ENCODE measurements at places on chromosomes 3 and 15. TPM values are rescaled to one million over a fixed set of nuclear protein-coding genes. Genes with fewer than 3 reads are reported as not detected.

Gene CFAP100
- polyA plus RNA-seq, result not detected

DNA sequence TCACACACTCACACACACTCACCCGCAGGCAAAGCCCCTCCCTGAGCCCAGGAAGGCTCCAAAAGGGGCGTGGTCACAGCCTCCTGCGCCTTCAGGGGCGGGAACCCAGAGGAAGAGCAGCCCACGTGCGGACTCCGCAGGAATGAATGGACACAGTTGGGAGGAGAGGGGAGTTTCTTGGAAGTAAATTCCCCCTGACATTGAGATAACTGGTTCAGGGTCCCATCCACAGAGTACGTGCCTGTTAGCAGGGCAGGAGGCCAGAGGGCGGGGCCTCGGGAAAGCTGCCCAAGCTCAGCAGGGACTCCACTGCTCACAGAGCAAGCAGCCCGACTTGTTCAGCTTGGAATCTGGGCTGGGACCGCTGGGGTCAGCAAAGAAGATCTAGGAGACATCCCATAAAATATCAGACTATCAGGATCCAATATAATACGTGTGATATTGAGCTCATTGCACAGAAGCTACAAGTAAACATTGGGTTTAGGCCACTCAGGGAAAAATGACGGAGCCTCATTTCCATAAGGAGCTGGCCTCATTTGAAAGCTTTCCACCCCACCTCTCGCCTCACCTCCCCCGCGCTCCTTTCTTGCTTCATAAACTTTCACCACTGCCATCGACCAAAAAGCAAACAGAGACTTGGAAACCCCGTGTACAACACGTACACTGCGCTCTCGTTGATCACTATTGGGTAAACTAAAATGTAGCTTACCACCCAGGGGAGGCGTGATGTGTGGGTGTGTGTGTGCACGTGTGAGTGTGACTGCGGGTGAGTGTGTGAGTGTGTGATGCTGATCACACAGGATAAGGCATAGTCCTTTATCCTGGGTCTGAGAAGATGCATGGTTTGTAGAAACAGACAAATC lies 36.0 kb downstream of the TM2D3 start:
- DNase-seq, result peak; percentile 83

- no peak for DNase-seq
These were observed 1200.5 kb downstream of the SI start for GRCh38 chr3:163877805-163878204.

Gene FANCD2OS
- not detected for polyA plus RNA-seq

DNA sequence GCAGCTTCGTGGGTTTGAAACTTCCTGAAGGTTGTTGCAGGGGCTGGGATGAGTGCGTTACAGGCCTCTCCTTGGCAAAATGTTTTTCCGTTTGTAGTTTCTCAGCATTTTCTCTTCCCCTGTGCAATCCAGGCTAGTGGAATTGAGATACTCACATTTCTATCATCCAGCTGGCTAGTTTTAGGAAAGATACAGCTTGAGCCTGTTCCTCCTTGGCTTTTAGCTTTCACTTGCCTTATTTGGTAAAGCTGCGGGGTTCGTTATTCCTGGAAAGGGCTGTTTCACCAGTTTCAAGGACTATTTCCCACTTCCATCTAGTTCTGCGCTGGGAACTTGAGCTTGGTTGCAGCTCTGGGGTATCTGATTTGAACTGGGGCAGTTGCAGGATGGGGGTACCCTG lies 90.3 kb downstream of the ITPR1 start:
- DNase-seq, result no peak

DNA sequence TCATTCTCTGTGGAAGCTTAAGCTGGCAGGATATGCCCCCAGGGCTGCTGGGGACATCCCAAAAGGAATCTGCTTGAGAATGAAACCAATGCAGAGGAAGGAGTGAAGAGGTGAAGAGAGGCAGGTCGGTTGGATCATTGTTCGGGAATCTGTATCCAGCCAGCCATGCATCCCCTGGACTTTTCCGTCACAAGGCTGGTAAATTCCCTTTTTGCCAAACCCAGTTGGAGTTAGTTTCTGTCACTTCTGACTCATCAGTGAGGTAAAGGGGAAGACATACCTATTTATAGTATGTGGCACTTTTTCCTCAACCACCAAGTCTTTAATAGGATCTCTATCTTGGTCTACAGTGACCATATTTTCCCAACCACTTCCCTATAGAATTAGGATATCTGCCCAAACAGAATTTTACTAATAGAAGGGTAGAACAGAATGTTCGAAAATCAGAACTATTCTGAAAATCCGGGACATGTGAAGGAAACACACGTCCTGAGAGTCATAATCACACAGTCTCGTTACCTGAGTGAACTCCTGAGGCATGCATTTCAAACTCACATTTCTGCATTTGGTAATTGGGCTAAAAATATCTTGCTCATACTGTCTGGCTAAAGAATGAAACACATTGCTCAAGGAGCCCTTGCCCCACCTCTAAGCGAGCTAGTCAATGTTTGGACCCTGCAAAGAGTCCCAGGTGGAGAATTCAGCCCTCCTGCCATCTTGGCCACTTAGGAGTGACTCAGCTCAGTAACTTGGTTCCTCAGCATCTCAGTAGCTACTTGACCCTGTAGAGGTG lies 289.7 kb upstream of the ADAMTS9 start:
- peak; percentile 13 for DNase-seq

- DNase-seq, result no peak
These were observed 91.2 kb downstream of the EOMES start for GRCh38 chr3:27630885-27631284.

DNA sequence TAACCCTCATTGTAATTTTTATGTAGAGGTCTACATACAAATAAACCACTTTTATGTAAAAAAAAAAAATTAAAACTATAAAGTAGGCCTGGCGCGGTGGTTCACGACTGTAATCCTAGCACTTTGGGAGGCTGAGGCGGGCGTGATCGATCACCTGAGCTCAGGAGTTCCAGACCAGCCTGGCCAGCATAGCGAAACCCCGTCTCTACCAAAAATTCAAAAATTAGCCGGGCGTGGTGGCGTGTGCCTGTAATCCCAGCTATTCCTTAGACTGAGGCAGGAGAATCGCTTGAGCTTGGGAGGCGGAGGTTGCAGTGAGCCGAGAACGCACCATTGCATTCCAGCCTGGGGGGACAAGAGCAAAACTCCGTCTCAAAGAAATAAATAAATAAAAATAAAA lies 766 bp upstream of the SLC12A6 start:
- no peak for DNase-seq

Gene PAK6
- 8.2 TPM for polyA plus RNA-seq

- peak; percentile 66 for DNase-seq
These were observed 801 bp downstream of the ARHGAP31 start for GRCh38 chr3:119294696-119295671.

- no peak for DNase-seq
These were observed 127.9 kb downstream of the MYRIP start for GRCh38 chr3:39937315-39937714.

- no peak for DNase-seq
These were observed 75.1 kb downstream of the LINGO1 start for GRCh38 chr15:77557564-77557963.

DNA sequence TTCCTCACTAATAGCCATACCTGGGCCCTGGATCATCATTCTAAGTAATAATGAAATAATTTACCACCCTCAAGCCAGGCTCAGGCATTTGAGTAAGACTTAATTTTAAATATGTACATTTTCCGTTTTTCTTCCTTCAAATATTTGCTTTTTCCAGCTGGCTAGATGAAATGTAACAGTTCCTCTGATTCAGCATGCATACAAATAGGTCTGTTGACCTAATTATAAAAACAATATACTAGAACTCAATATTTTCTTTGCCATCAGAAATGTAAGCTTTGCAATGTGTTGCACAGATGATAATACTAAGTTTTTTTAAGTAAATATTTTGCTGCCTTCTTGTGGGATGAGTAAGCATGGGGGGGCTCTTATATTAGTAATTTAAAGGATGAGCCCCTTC lies 91.6 kb downstream of the FEZF2 start:
- DNase-seq, result no peak

GRCh38 chr3:105580296-105580965 lies 213.7 kb downstream of the ALCAM start:
- no peak for DNase-seq

Gene REC114
- not detected for polyA plus RNA-seq

Gene NUP210
- 6.7 TPM for polyA plus RNA-seq

Gene CA12
- 16.6 TPM for polyA plus RNA-seq

GRCh38 chr15:80997692-80998091 lies 3.0 kb upstream of the TLNRD1 start:
- no peak for DNase-seq

Gene KNG1
- 32.3 TPM for polyA plus RNA-seq

Gene CCR4
- polyA plus RNA-seq, result not detected

DNA sequence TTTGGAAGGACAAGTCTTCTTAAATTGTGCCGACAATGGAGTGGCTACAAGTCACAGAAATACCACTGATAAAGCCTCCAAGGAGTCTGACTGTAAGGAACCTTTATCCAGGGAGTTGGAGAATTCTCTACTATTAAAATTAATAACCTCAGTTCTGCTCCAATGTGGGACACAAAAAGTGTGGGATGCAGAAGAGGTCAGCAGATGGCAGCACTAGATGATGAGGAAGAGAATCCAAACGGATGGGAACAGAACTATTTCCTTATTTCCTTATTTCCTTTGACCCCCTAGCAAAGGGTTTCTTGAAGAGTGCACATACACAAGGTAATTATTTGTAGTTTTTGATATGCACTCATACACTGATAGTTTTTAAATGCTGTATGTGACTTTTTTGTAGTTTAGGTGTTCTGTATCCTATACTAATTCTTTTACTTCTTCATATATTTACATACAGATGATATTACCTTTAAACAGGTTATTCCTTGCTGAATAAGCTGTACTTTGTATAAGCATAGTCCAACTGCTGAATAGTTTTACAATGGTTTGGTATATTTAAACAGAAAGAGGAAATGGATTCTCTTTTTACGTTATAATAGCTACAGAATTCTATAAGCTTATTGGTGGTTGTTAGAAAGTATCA lies 25.6 kb upstream of the NLGN1 start:
- peak; percentile 46 for DNase-seq

GRCh38 chr3:159366476-159366875 lies 564.6 kb downstream of the MFSD1 start:
- no peak for DNase-seq

DNA sequence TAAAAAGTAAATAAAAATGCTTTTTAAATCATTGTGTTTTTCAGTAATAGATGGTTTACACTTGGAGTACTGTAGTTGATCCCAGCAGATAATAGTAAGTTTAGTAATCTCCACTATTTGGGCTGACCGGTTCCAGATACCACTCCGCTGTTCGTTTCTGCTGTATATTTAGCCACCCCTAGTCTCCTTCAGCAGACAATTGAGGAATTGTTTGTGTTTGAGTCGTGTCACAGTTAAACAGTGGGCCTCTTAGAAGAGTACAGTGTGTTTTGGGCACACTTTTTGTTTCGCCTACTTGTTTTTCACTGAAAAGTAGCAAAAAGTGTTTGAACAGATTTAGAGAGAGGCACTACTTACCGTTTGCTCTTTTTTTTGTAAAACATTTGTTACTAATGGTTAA lies 33.2 kb downstream of the PAK2 start:
- DNase-seq, result no peak

GRCh38 chr3:76585794-76586392 lies 454.0 kb upstream of the ROBO2 start:
- DNase-seq, result peak; percentile 44

DNA sequence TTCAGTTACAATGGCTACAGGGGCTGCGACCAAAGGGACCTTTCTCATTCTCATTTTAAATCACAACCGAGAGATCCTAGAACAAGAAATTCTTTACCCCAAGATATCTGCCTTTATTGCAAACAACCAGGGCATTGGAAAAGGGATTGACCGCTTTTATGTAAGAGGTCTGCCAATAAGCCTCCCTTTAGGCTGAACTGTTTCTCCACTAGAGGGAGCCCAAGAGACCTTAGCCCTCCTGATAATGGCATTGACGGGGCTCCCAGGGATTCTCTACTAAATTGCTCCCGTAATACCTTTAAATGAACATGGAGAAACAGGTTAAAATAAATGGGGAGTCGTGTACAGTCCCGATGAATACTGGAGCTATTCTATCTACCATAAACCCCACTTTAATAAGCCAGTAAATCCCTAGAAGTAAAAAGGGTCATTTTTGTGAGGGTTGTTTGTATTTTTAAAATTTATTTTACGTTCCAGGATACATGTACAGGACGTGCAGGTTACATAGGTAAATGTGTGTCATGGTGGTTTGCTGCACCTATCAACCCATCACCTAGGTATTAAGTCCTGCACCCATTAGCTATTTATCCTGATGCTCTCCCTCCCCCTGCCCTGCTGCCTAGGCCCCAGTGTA lies 7.5 kb upstream of the IGSF10 start:
- DNase-seq, result peak; percentile 82

GRCh38 chr3:193814166-193814892 lies 221.3 kb downstream of the OPA1 start:
- DNase-seq, result no peak

DNA sequence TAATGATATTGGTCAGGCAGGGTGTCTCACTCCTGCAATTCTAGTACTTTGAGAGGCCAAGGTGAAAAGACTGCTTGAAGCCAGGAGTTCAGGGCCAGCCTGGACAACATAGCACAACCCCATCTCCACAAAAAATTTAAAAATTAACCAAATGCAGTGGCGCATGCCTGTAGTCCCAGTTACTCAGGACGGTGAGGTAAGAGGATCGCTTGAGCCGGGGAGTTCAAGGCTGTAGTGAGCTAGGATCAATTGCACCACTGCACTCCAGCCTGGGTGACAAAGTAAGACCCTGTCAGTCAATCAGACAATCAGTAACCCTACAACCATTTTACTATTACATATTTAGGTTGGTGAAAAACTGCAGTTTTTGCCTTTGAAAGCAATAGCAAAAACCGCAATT lies 43.0 kb downstream of the RBM15B start:
- DNase-seq, result no peak

- DNase-seq, result no peak
These were observed 298.8 kb upstream of the RASGRP1 start for GRCh38 chr15:38863381-38863780.

GRCh38 chr3:58154626-58155449 lies 55.9 kb downstream of the DNASE1L3 start:
- DNase-seq, result no peak

Gene IQCF5
- not detected for polyA plus RNA-seq

Gene LNP1
- polyA plus RNA-seq, result 1.9 TPM

Gene ZNF770
- 32.6 TPM for polyA plus RNA-seq

- DNase-seq, result no peak
These were observed 846.6 kb downstream of the MCTP2 start for GRCh38 chr15:95078003-95078402.

GRCh38 chr15:85274315-85275050 lies 105.9 kb upstream of the AKAP13 start:
- no peak for DNase-seq

DNA sequence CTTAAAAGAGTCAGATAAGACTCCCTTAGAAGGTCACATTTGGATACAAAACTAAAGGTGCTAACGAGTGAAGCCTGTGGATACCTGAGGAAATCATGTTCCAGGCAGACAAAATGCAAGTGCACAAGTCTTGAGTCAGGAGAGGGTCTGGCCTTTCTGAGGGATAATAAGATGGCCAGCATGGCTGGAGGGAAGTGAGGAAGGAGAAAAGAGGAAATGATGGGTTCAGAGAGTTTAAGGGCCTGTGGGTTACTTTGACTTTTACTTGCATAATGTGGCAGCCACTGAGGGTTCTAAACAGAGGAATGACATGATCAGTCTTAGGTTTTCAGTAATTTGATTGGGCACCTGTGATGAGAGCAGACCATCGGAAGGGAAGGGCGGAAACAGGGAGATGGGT lies 3.5 kb upstream of the ROPN1B start:
- DNase-seq, result no peak

Data from hepatocyte (in vitro differentiated cells).